ENCODE measurements at places on chromosomes 4 and X.

- no peak for DNase-seq
These were observed 43.5 kb downstream of the MID1 start for GRCh38 chrX:10576777-10577447.

GRCh38 chr4:56828784-56829535, 7.5 kb upstream of the SPINK2 start:
- DNase-seq: no peak

DNA sequence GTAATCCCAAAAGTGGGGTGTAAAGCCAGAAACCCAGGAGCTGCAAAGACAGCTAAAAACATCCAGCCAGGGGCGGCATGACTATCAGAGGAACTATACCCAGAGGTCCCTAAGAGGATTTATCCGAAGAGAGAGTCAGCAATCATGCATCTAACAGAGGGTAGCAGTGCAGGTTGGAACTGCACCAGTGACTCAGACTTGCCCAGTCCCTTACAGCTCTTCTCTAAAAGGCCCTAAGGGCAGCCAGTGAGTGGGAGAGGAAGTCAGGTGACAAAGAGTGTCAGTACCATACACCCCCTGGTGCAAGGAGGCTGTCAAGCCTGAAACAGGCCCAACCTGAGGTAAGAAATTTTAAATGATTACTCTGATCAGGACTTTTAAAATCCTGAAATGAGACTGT, 88.1 kb downstream of the CAMK2D start:
- DNase-seq: no peak

DNA sequence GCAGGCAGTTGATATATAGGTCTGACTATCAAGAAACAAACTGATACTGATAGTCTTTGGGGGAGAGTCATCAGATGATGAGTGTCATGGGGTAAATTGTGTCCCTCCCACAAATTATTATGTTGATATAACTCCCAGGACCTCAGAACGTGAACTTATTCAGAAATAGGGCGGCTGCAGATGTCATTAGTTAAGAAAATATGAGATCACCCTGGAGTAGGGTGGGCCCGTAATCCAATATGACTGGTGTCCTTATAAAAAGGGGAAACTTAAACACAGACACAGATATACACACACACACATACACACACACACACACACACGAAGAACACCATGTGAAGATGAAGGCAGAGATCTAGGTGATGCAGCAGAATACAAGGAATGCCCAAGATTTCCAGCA, 32.7 kb upstream of the ARHGEF9 start:
- no peak for DNase-seq

DNA sequence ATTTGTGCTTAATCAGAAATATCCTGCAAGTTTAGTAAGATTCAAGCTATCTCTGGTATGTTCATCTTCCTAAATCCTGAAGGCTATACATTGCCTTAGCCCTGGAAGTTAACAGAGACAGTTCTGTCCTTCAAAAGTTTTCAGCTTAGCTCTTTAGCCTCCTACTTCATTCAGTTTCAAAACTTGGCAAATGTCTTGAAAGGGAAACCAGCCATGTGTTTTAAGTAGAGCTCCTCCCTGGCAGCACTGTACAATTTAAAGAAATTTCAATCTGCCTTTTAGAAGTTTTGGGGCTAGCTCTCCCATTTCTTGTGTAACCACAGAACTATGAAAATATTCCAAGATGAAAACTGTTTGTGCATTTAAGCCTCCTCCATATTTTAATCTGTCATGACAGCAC, 47.0 kb downstream of the FANCB start:
- DNase-seq: no peak

- no peak for DNase-seq
These were observed 187.3 kb downstream of the ANAPC10 start for GRCh38 chr4:144910723-144911122.

DNA sequence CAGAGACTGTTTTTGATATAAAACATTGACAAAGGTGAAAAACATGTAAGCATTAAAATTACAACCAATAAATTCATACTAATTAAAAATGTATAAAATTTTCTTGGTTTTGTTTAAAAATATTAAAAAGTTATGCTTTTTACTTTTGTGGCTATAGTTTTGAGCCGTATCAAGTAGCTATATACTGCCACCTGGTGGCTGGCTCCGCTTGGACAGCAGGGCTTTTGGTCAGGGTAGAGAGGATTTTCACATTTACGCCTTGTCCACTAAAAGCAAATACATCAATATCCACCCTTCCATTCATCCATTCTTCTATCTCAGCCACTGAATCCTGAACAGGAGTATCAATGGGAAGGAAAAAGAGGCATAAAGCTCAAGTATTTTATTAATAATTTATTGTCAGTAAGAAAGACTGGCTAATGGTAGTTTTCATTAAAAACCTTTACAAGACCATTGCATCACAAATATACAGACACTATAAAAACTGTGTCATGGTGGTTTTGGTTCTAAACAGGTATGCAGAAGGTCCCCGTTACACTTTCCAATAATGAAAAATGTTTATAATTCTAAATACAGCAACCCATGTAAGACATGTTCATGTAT, 32.1 kb upstream of the MTNR1A start:
- DNase-seq: peak; percentile 57

- no peak for DNase-seq
These were observed 534.7 kb downstream of the KCNIP4 start for GRCh38 chr4:21413807-21414370.

DNA sequence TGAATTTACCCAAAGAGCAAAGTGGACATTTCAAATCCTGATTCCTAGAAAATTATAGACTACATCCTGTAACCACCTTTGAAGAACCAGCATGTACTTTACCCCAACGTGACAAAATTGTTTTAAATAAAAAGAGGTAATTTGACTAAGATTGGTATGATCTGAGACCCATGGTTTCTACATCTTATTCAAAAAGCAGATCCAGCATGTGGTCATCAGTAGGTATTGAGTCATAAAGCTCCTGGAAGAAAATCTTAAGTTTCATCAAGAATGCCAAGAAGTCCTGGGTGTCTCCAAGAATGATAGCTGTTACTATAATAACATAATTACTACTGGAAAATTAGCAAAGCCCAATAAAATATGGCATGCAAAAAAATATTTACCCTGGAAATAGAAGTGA, 61.8 kb downstream of the NFKB1 start:
- DNase-seq: no peak

DNA sequence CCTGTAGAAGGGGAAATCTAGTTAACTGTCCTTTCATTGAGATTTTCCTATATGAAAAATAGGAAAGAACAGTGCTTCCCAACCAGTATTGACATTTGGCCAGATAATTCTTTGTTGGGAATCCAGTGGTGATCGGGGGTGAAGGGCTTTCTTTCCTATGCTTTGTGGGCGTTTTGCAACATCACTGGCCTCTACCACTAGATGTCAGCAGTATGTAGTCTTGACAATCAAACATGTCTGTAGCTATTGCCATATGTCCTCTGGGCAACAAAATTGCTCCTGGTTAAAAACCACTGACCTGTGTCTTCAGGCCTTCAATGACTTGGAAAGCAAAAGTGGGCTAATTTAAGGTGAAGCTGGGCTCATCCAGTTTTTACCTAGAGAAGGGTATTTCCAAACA, 658.5 kb downstream of the DACH2 start:
- DNase-seq: peak; percentile 3

DNA sequence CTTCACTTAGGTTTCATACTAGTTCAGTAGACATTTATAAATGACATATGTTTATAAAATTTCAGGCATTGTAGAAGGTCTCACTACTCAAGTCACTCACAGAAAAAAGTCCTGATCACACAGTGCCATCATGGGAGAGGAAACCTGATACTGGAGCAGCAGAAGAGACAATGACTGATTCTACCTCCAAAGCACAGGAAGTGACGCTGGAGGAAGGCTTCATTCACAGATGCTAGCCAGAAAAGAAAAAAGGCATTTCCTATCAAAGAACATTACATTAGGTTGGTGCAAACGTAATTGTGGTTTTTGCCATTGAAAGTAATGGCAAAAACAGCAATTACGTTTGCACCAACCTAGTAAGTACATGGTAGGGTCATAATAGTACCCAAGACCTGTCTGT, 79.5 kb downstream of the RASGEF1B start:
- DNase-seq: no peak

GRCh38 chr4:102399021-102399420, 53.7 kb upstream of the SLC39A8 start:
- no peak for DNase-seq

DNA sequence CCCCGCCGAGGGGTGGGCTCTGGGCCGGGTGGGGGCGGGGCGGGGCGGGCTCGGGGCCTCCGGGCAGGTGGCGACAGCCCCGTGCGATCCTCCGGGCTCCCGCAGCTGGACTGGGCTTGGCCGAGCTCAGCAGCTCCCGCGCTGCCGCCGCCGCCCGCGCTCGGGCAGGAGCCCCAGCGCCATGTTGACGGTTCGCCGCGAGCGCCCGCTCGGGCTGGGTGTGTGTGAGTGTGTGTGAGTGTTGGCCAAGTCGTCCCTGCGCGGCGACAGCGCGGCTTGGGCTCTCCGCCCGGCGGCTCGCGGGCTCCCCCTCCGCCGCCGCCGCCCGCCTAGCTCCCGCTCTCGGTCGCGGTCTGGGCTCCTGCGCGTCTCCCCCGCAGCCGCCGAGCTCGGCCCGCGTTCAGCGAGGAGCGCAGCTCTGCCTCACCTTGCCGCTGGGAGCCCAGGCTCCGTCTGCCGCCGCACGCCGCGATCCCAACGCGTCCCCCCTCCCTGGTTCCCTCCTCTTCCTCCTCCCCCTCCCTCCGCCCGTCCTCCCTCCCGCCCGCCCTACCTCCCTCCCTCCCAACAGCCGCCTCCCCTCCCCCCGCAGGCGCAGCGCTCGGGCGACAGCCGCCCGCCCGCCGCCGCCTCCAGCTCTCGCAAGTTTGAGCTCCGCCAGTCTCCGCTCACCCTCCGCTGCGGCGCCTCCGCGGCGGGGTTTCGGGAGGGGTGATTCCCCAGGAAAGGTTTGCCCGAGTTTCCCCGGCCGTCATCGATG, at the start of gene BCOR:
TSS of gene BCOR (minus strand) at position 455 of the 760 bp plus-strand sequence. CDS start 20,029 bp downstream, outside the sequence.
- DNase-seq: peak; percentile 70

GRCh38 chr4:4216648-4217047, 10.1 kb downstream of the OTOP1 start:
- peak; percentile 26 for DNase-seq

- no peak for DNase-seq
These were observed 180.7 kb downstream of the ADGRL3 start for GRCh38 chr4:61380865-61381264.

DNA sequence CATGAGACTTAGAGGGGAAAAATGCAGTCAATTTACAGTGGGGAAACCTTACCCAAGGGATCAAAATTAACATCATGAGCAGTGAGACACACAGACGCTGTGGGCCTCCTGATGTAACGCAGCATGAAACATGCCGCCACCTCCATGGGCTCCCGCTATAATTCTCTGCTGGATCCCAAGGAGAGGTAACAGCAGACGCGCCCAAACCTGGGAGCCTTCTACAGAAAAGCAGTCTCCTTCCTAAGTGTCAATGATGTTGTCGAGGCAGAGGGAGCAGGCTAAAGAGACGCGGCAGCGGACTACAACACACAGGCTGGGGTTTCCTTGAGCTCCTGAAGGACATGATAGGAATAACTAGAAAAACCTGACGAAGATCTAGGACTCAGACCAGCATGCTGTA, 142.3 kb downstream of the AFAP1 start:
- DNase-seq: no peak

DNA sequence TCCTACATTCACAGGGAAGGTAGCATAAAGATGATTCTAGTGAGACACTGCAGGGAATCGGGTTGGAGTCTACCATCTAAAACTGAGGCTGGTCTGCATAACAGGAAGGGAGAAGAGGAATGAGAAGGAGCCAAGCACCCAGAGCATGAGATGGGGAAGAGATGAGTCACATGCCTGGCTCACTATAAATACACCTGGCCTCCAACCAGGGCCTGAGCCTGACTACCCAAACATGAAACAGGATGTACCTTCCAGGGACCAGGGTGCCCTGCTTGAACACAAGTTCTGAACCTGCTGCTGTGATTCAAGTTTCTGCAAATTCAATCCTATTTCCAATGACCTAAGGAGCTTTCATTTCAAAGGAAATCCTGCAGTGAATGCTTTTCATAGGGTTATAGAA, 24.9 kb downstream of the CD99L2 start:
- DNase-seq: no peak

DNA sequence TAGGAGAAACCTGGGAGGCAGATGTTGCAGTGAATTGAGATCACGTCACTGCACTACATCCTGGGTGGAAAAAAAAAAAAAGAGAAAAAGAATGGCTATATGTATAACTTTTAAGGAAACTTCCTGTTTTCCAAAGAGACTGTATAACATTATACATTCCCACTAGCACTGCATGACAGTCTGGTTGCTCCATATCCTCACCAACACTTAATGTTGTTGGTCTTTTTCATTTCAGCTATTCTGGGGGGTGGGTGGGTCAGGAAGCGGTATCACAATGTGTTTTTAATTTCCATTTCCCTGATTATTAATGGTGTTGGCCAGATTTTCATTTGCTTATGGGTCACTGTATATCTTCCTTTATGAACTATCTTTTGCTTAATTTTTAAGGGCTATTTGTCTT, 13.4 kb downstream of the LRIT3 start:
- no peak for DNase-seq

GRCh38 chrX:118976599-118977340, 2.4 kb downstream of the LONRF3 start:
- DNase-seq: peak; percentile 35

- DNase-seq: no peak
These were observed 342.6 kb downstream of the C4orf33 start for GRCh38 chr4:129438456-129438981.

- no peak for DNase-seq
These were observed 43.2 kb upstream of the PITX2 start for GRCh38 chr4:110666030-110666429.

GRCh38 chrX:100863326-100863864, 10.8 kb downstream of the NOX1 start:
- DNase-seq: no peak

- DNase-seq: no peak
These were observed 87.1 kb upstream of the PRPS1 start for GRCh38 chrX:107541244-107541643.

DNA sequence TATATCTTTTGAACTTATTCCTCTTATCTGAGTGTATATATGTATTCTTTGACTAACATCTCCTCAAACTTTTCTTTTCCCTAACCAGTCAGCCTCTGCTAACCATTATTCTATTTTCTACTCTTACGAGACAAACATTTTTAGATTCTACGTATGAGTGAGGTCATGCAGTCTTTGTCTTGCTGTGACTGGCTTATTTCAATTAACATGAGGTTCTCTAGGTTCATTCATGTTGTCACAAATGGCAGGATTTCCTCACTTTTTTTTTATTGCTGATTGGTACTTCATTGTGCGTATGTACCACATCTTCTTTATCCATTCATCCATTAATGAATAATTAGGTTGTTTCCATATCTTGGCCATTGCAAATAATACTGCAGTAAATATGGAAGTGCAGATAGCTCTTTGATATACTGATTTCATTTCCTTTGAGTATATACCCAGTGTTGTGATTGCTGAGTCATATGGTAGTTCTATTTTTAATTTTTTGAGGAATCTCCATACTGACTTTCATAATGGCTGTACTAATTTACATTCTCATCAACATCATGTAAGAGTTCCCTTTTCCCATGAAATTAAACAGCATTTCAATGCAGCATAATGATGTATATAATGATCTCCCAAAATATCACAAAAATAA, 80.1 kb downstream of the HS3ST1 start:
- DNase-seq: no peak

GRCh38 chr4:98658287-98659105, at the start of gene TSPAN5:
Gene TSPAN5 (minus strand): TSS chr4:98658611.
- DNase-seq: peak; percentile 93

GRCh38 chrX:52341493-52341892, 27.3 kb upstream of the XAGE2 start:
- no peak for DNase-seq
